Neural crest cell (in vitro differentiated cells): ENCODE measurements at places on chromosomes 11 and 22. TPM values are rescaled to one million over a fixed set of nuclear protein-coding genes. Genes with fewer than 3 reads are reported as not detected.
A peak's percentile ranks its signal among the peaks of the same experiment; 100 is the strongest.

- no peak for DNase-seq
Observed at GRCh38 chr11:96055706-96056387, 131.9 kb upstream of the MTMR2 start.

DNA sequence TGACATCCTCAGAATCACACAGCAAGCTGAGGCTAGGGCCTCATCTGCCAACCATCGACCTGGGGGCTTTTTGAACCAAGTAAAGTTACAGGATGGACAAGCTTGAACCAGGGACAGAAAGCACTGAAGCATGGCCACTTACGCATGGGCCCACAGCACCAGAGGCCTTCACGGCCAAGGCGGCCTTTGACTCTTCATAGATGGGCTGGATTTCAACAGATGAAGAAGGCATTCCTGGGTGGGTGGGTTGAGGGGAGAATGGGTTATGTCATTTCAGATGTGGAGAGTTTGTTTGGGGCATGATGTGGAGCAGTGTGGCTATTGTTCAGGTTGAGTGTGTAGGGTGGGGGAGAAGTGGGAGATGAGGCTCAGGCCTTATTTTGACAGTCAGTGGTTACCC is 60.2 kb downstream of the LRRC32 start:
- no peak for DNase-seq

- no peak for DNase-seq
Observed at GRCh38 chr11:110919241-110919922, 207.1 kb upstream of the ARHGAP20 start.

DNA sequence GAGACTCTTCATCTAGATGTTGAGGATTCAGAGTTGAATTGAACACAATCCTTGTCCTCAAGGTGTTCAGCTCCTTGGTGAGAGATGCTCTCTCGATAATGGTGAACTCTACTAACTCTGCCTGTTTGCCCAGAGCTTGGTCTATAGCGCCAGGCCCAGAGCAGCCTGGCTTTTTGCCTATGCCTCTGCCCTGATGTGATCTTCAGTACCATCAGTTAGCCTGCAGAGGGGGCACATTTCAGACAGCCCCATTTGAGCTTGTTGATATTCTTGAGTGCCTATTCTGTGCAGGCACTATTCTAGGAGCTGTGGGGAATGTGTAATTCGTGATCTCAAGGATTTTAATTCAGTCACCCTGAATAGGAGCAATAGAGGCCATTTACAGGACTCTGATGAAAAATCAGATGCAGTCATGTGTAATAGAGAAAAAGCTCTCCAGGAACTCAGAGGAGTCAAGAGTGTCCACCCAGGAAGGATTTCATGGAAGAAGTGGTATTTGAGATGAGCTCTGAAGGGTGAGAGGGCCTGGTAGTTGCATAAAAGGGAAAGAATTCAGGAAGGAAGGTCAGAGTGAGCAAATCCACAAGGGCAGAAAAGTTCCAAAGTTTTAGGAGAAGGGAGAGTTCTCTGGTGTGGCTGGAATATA is 19.3 kb downstream of the GTPBP1 start:
- DNase-seq, result no peak

- DNase-seq, result peak; percentile 62
Observed at GRCh38 chr11:69704508-69705253, 859 bp upstream of the FGF19 start.

- no peak for DNase-seq
Observed at GRCh38 chr11:47573321-47573720, 5.4 kb downstream of the KBTBD4 start.

DNA sequence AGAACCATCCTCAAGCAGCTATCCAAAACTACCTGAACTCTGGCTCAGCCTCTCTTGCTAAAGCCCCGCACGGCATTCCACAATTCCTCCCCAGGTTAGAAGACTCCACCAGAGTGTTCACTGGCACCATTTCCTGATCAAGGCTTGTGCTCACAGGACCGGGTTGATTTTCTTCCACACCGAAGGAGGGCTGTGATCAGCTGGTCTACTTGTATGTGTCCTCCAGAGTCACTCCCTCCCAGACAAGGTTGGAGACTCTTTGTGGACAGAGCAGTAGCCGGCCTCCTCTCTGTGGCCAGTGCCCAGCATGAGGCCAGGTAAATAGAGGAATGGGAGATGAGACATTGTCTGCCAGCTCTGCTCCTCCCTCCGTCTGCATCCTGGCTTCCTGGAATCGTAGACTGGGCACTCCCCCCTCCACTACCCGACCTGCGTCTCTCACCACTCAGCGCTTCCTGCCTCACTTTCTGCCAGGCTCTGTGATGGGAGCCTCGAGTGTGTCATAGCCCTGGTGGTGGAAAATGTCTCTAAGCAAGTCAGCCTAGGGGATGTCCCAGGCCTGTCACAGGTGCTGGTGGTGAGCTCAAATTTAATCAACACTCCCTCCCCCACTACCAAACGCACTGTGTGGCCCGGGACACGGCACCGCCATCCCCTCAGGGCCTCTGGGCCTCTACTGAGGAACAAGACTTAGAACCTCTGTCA is 12.5 kb upstream of the TMPRSS6 start:
- no peak for DNase-seq

DNA sequence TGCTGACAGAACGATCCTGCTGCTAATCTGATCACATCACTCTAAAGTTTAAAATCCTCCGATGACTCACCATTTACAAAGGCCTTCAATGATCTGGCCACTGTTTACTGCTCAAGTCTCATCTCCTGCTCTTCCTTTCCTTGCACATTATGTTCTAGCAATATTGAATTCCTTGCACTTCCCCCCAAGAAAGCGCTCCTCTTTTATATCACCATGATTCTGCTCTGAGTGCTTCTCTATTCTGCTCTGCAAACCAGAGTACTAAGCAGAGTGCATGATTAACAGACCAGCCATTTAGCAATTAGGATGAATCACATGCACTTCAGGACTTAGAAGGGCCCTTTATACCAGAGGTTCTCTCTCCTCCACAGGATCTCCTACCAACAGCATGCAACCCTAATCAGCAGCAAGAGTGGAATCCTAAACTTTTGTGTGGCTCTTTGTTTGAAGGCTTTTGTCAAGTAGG is 1122.8 kb upstream of the CCDC90B start:
- DNase-seq, result no peak

- DNase-seq, result no peak
Observed at GRCh38 chr22:25746012-25746373, 4.0 kb downstream of the MYO18B start.

The SLC22A12 gene
- not detected in 2 replicates for total RNA-seq

DNA sequence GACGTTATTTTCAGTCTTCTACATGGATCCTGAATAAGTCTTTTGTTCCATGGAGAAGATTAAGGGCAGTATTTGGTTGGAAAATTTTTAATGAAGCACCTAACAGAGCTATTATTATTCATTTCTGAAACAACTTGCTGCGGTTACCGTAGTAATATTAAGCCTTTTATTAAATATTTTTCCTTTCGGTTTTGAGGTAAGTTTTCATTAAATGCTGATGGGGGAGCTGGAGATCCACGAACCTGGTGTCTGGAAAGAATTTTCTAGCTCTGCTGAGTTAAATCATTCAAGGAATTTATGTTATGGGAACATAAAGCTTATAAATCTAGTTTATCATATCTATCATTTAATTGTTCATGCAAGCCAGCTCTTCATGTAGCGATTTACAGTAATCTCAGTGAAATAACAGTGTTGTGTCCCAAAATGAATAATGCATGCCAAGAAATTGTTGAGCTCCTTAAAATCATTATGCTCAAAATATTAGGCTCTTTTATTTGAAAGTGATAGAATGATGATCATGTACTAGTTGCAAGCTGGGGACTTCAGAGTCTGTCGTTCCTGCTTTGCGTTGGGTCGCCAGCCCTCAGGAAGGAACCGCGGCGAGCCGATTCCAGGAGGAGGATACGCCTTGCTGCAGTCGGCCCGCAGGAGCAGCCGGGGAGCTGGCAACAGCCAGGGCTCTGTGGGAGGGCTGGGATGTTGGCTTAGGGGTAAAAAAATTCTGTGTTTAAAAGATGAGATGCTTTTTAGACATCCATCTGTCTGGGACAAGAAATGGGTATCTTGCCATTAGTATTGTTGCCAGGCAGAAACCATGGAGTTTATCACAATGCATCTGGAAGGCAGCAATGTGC is 83.1 kb downstream of the TBC1D22A start:
- no peak for DNase-seq

DNA sequence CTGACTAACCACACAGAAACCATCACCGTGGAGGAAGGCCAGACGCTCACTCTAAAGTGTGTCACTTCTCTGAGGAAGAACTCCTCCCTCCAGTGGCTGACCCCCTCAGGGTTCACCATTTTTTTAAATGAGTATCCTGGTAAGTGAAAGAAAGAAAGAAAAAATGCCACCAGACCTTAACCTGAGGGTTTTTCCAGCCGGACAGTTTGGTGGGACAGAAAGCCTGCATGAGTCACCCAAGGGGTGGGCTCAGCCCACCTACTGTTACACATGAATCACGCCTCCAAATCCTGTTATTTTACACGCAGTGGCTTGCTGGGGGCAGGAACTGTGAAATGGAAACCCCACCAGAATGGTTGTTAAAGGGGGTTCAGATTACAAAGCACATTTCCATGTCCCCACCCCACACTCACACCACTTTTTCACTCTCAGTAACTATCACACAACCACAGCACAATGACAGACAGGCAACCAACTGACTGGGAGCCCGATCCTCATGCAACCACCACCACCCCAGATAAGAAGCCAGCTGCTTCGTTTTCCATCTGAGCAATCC is 11.9 kb downstream of the CRTAM start:
- DNase-seq, result no peak

The RIBC2 gene
- total RNA-seq, result 7.6 and 8.7 TPM in 2 replicates

DNA sequence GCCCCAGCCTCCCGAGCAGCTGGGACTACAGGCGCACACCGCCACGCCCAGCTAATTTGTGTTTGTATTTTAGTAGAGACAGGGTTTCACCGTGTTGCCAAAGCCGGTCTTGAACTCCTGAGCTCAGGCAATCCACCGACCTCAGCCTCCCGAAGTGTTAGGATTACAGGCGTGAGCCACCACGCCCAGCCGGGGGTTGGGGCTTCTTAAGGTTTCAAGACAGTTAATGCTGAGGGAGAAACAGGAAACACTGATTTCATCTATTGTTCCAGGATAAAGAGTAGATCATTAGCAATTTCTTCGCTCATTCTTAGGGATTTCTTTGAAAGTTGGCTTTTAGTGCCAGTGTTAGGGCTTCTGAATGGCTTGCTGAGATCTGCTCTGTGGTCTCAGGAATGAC is 21.2 kb upstream of the CLMP start:
- no peak for DNase-seq

The POU2AF3 gene
- total RNA-seq, result 0.32 and 0.61 TPM in 2 replicates

GRCh38 chr11:125236072-125236825 is 71.7 kb downstream of the PKNOX2 start:
- DNase-seq, result no peak

GRCh38 chr11:62883673-62884072 is 3.0 kb downstream of the SLC3A2 start:
- no peak for DNase-seq

GRCh38 chr11:88404932-88405710 is 67.6 kb upstream of the CTSC start:
- DNase-seq, result no peak

- no peak for DNase-seq
Observed at GRCh38 chr11:8086571-8086970, 5.6 kb downstream of the TUB start.

DNA sequence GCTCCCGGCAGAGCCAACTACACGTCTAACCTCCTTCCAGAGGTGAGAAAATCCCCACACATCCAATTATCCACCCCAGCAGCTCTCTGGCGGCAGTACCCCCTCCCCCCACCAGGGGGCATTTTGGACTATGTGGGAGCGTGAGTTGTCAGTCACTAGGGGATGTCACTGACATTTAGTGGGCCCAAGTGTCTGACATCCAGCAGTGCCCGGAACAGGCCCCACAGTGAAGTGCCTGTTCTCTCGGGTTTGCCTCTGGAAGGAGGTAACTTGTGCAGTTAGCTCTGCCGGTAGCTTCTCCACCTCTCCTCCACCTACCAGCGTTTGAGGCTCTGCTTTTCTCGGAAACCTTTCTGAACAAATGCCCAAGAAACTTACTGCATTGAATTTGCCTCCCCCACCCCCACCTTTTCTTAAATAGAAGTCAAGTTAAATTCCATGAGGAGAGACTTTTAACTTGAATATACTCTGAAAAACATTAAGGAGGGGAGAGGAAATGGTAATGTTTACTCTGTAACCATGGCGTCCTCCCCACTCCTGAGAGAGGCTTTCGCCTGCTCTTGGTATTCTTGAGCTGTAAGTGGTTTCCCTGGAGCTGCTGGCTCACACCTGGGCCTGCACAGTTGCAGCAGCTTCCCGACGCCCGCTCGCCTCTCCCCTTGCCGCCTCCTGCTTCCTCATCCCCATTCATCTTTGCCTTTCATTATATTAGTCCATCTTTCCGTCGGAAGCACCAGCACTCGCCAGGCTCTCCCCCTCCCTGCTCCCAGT is 112.8 kb downstream of the WNT7B start:
- peak; percentile 93 for DNase-seq

GRCh38 chr11:61340979-61341378 is 8.0 kb downstream of the TKFC start:
- no peak for DNase-seq

The GAL gene
- 1.1 and 1.8 TPM in 2 replicates for total RNA-seq

The ANGPTL5 gene
- total RNA-seq, result not detected in 2 replicates

DNA sequence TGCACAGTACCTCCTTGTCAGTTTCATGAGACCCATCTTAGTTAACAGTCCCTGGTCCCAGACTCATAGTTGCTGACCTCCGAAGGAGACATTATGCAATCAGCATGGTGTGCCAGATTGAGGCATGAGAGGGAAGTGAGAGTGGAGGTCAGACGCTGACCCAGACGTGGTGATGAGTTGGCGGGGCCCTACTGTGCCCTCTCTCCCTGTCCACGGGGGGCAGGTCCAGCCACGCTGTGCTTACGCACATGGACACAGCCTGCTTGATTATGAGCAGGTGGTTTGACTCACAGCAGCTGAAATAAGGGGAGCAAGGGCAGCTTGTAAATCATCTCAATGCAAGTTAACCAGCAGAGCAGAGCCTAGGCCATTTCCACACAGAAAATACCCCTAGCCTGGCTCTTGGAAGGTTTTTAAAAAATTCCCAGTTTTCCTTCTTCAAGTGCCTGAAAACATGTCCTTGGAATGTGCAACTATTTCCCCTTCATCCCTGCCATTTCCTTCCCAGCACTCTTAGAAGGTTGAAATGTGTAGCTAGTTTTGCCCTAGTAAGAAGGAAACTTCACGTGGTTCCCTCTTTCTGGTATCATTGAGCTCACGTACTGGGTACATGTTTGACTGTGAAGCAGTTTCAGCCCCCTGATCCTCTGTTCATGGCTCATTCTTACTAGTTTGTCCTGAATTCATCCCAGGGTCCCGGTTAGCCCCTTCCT is 122.6 kb upstream of the SORL1-AS1 start:
- DNase-seq, result no peak

- peak; percentile 50 for DNase-seq
Observed at GRCh38 chr22:30541961-30542810, 4.4 kb downstream of the SEC14L6 start.

GRCh38 chr11:118892514-118892913 is 8.8 kb downstream of the CXCR5 start:
- no peak for DNase-seq

The MPEG1 gene
- total RNA-seq, result not detected in 2 replicates

The MYOD1 gene
- total RNA-seq, result not detected in 2 replicates

- no peak for DNase-seq
Observed at GRCh38 chr11:646214-646613, 9.1 kb downstream of the DRD4 start.

- no peak for DNase-seq
Observed at GRCh38 chr11:76577226-76577920, 93.2 kb downstream of the LRRC32 start.

GRCh38 chr11:47886096-47886495 is 37.9 kb upstream of the NUP160 start:
- no peak for DNase-seq
